Heart right ventricle (tissue), 16 donors: ENCODE measurements at places on chromosomes 6 and 20. TPM values are rescaled to one million over a fixed set of nuclear protein-coding genes. Genes with fewer than 3 reads are reported as not detected.

DNA sequence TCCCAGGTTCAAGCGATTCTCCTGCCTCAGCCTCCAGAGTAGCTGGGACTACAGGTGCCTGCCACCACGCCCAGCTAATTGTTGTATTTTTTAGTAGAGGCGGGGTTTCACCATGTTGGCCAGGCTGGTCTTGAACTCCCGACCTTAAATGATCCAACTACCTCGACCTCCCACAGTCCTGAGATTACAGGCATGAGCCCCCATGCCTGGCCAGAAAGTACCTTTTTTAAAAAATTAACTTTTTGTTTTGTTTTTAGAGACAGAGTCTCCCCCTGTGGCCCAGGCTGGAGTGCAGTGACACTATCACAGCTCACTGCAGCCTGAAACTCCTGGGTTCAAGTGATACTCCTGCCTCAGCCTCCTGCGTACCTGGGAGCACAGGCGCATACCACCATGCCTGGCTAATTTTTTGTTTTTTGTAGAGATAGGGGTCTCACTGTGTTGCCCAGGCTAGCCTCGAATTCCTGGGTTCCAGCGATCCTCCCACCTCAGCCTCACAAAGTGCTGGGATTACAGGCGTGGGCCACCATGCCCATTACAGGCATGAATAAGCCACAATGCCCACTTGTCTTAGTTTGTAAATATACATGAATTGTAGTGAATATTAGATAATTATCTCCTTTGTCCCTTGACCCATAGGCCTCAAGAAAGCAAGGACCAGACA lies 17.4 kb upstream of the EEF1A1 start:
- no peak for DNase-seq

DNA sequence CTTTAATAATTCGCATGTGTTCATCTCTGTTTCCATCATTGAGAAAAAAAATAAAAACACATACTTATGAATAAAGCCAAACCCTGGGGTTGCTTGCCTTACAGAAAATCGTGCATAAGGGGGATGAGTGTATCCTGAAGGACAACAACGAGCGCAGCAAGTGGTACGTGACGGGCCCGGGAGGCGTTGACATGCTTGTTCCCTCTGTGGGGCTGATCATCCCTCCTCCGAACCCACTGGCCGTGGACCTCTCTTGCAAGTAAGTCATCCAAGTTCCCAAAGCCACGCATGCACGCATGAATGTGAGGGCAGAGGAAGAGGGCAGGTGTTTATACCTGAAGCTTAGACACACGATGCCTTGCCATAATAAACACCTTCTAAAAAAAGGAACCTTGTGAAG lies 20.9 kb upstream of the SNRNP48 start:
- no peak for DNase-seq

- DNase-seq: peak; percentile 81
These were observed 143.5 kb upstream of the AFDN start for GRCh38 chr6:167683028-167683862.

DNA sequence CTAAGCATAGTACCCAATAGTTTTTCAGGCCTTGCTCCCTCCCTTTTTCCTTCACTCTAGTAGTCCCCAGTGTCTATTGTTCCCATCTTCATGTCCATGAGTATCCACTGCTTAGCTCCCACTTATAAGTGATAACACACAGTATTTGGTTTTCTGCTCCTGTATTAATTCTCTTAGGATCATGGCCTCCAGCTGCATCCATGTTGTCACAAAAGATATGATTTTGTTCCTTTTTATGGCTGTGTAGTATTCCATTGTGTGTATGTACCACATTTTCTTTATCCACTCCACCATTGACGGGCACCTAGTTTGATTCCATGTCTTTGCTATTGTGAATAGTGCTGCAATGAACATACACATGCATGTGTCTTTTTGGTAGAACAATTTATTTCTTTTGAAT lies 102.9 kb downstream of the FAXC start:
- DNase-seq: no peak

GRCh38 chr6:132445201-132445951 lies 44.1 kb upstream of the MOXD1 start:
- DNase-seq: no peak

- DNase-seq: no peak
These were observed 74.1 kb downstream of the TTLL2 start for GRCh38 chr6:167399051-167399387.

- DNase-seq: no peak
These were observed 69.7 kb downstream of the ANKS1A start for GRCh38 chr6:34958734-34959133.

DNA sequence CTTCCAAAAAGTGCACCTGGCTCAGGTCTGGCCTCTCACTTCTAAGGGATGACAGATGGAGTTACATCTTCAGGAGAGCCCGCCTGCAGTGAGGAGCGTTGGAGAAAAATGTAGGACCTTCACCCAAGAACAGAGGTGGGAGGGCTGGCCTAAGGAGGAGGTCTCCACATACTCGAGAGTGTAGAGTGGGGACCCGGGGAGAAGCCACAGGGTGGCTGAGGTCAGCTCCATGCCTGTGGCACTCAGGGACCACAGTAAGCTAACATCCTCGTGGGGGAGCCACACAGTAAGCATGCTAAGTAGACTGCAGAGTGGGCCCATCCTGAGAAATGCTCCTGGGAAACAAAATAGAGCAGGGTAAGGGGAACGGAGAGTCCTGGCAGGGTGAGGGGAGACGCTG lies 24.0 kb downstream of the AAR2 start:
- no peak for DNase-seq

DNA sequence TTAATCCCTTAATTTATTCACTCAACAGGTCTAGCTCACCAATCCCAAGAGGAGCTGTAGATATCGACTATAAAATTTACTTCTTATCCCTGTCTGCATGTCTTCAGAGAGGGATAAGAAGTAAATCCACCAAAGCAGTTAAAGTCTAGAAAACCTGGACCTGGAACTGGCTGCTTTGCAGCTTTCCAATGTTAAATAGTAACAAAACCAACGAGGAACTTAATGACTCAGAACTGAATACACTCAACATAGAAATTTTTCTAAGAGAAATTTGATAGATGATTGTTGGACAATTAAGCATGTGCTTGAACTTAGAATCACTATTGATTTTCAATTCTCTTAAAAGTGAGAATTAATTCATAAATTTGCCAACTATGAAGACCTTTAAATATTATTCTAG lies 11.5 kb upstream of the TMEM244 start:
- no peak for DNase-seq

GRCh38 chr20:45363611-45364492 lies 896 bp downstream of the SYS1 start:
- no peak for DNase-seq

PTPRK gene
- polyA plus RNA-seq: 7.5 TPM

UBE2J1 gene
- 13.7 TPM for polyA plus RNA-seq

MPC1 gene
- polyA plus RNA-seq: 358 TPM

SPTLC3 gene
- polyA plus RNA-seq: 0.45 TPM

TFAP2A gene
- 0.13 TPM for polyA plus RNA-seq
